ENCODE measurements at places on chromosomes 1 and 21.

GRCh38 chr1:9957726-9958125 lies 14.5 kb downstream of the NMNAT1 start:
- no peak for DNase-seq

DNA sequence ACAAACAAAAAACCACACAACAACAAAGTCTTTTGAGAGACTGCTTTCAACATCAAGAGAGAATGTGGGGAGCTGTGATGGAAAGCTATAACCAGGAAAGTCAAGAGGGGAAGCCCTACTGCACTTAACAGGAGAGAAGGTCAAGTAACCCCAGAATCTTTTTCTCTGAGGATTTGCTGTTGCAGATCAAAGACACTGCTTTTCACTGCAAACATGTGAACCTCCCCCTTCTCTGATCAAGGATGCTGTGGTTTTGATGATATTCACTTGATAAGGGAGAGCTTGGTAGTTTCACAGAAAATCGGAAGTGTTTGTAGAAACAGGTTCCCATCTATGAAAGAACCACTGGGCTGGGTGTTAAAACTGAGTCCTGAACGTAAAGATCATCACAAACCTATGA lies 4.8 kb downstream of the ETV3 start:
- DNase-seq, result no peak

DNA sequence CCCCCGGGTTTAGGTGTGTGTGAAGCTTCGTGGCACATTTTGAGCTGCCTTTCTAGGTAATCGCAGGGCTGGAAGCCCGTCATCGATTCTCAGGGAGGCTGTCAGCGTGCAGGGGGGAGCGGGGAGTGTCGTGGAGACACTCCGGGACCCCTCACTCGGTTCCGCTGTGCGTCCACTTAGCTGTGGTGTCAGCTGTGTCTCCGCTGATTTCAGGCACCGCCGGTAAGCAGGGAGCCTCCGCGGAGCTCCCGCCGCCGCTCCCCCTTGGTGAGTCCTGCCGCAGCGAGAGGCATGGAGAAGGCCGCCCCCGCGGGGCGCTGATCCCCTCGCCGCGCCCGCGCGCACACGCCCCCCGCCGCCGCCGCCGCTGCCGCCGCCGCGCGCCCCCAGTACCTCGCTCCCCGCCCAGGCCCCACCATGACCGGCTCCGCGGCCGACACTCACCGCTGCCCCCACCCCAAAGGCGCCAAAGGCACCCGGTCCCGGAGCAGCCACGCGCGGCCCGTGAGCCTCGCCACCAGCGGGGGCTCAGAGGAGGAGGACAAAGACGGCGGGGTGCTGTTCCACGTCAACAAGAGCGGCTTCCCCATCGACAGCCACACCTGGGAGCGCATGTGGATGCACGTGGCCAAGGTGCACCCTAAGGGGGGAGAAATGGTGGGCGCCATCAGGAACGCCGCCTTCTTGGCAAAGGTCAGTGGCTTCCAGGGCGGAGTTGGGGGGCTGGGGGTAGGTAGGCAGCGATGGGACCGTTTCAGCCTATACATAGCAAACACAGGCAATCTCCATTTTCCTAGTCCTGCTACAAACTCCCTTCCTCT lies 995 bp downstream of the VASH2 start:
- DNase-seq, result no peak

DNA sequence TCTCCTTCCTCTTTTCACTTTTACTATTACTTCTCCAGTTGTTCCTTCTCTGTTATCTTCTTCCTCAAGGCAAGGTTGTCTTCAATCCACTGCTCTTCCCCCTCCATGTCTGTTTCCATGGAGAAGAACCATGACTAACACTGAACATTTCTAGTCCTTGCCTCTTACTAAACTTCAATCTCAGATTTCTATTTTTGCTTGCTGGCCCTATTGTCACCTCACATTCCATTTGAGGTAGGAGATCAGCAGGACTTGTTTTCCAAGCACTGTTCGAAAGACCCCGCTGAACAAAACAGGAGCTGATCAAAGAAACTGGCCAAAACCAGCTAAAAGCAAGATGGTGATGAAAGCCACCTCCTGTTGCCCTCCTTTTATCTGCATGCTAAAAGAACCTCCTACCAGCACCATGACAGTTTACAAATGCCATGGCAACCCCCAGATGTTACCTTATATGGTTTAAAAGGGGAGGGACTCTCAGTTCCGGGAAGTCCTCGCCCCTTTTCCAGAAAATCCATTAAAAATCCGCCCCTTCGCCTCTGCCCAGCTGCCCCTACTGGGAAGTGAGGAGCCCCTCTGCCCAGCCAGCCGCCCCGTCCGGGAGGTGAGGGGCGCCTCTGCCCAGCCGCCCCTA lies 22.6 kb downstream of the GON4L start:
- no peak for DNase-seq

GRCh38 chr1:151680391-151680790 lies 36.2 kb downstream of the CELF3 start:
- no peak for DNase-seq

DNA sequence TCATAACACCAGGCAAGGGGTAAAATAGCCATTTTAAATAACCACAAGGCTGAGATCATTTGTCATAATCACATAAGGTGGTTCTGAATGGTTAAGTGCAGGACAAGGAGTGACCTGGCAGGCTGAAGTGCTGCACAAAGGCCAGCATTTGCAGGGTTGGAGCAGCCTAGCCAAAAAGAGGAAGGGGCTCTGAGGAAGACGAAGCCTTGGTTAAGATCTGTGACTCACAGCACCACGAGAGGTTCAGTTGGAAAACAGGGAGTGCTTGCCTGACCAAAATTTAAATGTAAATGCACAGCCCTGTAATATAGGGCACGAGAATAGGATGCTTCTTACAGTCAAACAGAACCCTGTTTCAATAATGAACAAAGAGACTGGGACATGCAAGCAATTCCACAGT lies 12.1 kb downstream of the ATP5PF start:
- DNase-seq, result no peak

DNA sequence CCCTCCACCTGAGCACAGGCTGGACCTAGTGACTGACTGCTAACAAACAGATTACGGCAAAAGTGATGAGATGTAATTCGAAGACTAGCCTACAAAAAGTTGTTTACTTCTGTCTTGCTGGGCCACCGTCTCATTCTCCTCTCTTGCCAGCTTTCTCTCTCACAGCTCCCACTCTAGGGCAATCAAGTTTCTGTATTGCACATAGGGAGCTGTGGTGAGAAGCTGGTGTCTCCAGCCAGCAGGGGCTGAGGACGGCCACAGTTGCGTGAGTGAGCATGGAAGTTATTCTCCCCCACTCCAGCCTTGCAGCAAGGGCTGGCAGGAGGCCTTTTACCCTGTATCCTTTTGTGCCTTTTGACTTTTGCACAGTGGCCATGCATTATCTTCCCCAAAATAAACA lies 8.6 kb upstream of the COL6A2 start:
- no peak for DNase-seq

DNA sequence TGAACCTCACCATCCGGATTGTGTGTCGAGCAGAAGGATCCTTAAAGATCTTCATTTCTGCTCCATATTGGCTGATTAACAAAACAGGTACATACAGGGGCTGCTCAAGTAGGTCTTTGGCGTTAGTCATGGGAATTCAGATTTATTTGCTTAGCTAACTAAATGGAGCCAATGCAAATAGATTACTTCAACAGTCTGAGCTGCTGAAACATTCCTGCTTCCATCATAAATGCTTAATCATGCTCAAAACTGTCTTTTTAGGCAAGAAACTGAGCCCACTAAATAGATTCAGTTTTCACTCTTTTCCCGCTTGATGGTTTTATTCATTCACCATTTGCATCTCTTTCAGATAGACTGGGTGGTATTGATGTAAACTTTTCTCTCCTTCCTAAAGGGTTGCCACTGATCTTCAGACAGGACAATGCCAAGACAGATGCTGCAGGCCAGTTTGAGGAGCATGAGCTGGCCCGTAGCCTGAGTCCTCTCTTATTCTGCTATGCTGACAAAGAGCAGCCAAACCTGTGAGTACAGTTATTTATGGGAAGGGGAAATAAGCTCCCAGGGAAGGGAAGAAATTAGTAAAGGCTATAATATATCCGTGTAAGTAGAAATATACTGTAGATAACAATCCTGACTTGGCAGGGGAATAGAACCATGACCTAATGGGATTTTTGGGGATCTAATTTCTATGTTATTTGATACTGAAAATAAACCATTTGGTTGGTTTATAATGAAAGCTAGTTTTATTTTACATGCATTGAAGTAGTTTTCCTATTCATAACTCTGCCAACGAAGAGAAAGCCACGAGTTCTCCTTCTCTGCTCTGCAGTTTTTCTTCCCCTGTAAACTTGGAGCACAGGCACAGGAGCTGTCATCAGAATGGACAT lies 126.4 kb downstream of the VPS13D start:
- DNase-seq, result no peak

- no peak for DNase-seq
These were observed 10.8 kb downstream of the BLACAT1 start for GRCh38 chr1:205444931-205445645.

DNA sequence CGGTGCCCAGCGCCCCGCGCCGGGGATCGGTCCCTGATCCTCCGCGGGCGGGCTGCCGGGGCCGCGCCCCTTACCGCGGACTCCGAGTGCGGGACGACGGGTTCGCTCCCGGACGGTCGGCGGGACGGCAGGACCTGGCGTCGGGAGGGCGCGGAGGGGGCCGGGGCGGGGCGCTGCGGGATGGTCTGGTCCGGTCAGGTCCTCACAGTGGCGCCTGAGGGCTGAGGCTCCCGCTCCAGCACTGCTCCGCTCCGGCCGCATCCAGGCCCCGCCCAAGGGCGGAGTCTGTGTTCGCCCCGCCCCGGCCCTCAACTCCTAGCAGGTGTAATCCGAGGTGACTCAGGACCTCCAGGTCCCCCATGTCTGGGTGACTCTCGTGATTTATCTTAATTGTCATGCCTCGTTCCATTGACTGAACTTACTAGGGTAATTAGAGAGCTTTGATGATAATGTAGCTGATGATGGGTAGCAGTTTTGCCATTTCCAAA lies at the start of gene RAB3B:
TSS of gene RAB3B (minus strand) at position 223 of the 488 bp plus-strand sequence. CDS start 13,583 bp downstream, outside the sequence.
- DNase-seq, result peak; percentile 70

- no peak for DNase-seq
These were observed 19.9 kb downstream of the ACOT11 start for GRCh38 chr1:54567961-54568360.

DNA sequence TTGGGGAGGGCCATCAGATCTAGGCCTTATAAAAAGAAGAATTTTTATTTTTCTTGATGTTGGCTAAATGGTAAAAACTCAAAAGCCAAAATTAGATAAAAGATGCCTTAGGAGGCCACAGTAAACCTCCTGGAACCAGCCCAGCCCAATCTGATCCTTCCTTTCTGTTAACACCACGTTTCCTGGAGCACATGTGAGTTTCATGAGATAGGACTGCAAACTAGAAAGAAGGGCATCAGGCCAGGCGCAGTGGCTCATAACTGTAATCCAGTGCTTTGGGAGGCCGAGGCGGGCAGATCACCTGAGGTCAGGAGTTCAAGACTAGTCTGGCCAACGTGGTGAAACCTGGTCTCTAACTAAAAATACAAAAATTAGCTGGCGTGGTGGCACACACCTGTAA lies 6.7 kb downstream of the HSF2BP start:
- no peak for DNase-seq

- DNase-seq, result no peak
These were observed 11.2 kb upstream of the HYI start for GRCh38 chr1:43464681-43465504.

- no peak for DNase-seq
These were observed 24.7 kb downstream of the IL23R start for GRCh38 chr1:67190942-67191341.

DNA sequence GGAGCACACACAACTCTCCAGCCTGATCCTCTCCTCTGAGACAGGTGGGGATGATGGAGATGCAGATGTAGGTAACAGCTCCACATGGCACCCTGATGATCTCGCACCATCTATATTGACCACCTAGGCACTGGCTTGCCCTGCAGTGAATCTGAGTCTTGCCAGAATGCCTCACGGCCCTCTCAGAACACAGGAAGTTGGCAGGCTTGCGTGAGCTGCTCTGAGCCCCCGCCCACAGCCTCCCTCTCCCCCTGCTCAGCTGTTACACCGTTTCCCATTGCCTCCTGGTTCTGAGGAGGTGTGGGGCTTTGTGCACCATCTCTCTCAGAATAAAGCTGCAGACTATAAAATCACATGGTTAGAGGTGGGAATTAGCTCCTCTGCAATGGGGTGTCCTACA lies 48.0 kb downstream of the URB2 start:
- DNase-seq, result no peak

DNA sequence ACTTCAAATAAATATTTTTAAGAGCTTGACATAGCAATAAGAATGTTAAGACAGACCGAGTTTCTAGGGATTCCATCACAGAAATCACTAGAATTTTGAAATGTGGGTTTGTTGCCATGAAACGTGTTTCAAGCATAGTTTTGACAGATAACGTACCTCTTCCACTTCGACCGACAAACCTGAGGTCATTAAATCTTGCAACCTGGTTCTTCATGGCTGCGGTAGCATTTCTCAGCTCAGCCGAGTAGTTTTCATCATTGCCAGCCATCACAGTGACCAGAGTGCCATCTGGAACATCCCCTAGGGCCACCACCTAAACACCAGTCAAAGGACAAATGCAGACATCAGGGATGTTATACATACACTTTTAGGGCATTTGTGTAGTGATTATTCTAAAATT lies 168.7 kb downstream of the RUNX1 start:
- DNase-seq, result no peak

- DNase-seq, result no peak
These were observed 152.0 kb downstream of the ADGRL4 start for GRCh38 chr1:78854556-78854955.

GRCh38 chr1:5514527-5515183 lies 477.6 kb downstream of the NPHP4 start:
- peak; percentile 58 for DNase-seq

- DNase-seq, result no peak
These were observed 5.1 kb downstream of the CLCNKB start for GRCh38 chr1:16048573-16049189.

GRCh38 chr1:3304246-3304645 lies 150.2 kb upstream of the ARHGEF16 start:
- DNase-seq, result no peak

DNA sequence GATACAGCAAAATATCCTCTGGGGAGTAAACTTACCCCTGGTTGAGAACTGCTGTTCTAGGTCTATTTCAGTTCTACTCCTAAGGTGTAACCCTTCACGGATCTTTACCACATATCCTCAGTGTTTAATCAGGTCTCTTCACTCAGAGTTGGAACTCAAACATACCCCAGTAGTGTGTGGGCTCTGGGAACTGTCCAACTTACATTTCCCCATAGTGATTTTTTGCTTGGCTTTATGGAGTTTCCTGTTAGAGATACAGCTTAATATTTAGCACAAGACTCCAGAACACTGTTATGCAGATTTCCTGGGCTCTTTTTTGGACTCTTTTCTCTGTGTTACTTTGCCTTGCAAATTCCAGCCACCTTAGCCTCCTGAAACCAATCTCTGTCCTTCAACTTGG lies 26.7 kb upstream of the LIN9 start:
- no peak for DNase-seq

DNA sequence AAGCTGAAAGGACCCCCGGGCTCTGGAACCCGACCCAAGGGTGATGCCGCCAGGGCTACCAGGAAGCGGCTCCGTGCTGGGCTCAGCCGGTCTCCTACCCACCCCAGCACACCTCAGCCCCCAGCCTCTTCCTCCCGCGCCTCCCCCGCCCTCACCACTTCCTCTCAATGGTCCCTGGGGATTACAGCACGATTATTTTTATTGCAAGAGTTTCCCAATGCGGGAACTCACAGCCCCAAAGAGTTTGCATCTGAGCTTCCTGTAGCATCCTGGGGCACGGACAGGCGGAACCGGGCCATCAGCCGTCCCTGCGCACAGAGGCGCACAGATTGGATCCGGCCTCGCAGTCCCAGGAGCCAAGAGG lies 8.7 kb upstream of the SLX9 start:
- no peak for DNase-seq

GRCh38 chr1:207978441-207978840 lies 67.5 kb upstream of the CD34 start:
- no peak for DNase-seq

GRCh38 chr1:160332516-160332915 lies 10.5 kb downstream of the COPA start:
- DNase-seq, result no peak

Measured in stimulated activated CD4-positive, alpha-beta T cell treated with anti-CD3 and anti-CD28 coated beads, TNF-alpha, amount 100 ng/mL, for 48 hours (primary cell).